Activated CD4-positive, alpha-beta T cell treated with anti-CD3 and anti-CD28 coated beads, Interleukin-2, amount 10 ng/mL, durations not matched to agents 7 days and 5 days (primary cell): ENCODE measurements at places on chromosomes 12 and 14. TPM values are rescaled to one million over a fixed set of nuclear protein-coding genes. Genes with fewer than 3 reads are reported as not detected.
A peak's percentile ranks its signal among the peaks of the same experiment; 100 is the strongest.

DNA sequence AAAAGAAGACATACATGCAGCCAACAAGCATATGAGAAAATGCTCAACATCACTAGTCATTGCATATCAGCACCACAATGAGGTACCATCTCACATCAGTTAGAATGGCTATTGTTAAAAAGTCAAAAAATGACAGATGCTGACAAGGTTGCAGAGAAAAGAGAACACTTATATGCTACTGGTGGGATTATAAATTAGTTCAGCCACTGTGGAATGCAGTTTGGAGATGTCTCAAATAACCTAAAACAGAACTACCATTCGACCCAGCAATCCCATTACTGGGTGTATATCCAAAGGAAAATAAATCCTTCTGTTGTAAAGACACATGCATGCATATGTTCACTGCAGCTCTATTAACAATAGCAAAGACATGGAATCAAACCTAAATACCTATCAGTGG, 238.4 kb downstream of the KCNC2 start:
- H3K36me3 ChIP-seq, result no peaks in the 10 kb centered on the region
- H3K4me3 ChIP-seq, result no peak overlapping the region
- H3K27me3 ChIP-seq, result no peaks in the 10 kb centered on the region
- no peak overlapping the region for H3K27ac ChIP-seq
- H3K4me1 ChIP-seq, result no peaks in the 10 kb centered on the region
- no peak for DNase-seq

DNA sequence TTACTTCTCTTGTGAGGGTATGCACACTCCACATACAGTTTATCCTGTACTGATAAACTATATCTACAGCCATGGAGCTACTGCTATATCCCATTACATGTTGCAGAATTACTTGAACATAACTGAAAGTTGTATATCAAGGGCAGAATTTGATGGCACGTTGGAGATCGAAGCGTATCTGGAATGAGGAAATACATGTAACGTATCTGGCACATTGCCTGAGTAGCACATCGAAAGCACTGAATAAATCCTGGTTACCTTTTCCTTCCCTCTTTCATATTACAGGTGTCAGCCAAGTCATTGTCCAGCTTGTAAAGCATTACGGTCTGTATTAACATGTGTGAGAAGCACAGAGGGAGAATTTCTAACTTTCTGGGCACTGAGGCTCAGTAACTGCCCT, 42.1 kb upstream of the LIN7A start:
- H3K27me3 ChIP-seq, result no peaks in the 10 kb centered on the region
- H3K27ac ChIP-seq, result no peak overlapping the region
- H3K4me1 ChIP-seq, result no peaks in the 10 kb centered on the region
- no peak overlapping the region for H3K4me3 ChIP-seq
- no peak for DNase-seq

GRCh38 chr14:89648510-89648909, 231.5 kb upstream of the FOXN3 start:
- no peak overlapping the region for H3K4me3 ChIP-seq
- H3K4me1 ChIP-seq, result peaks cover 17% of the 10 kb centered on the region
- no peak for DNase-seq
- H3K27me3 ChIP-seq, result no peaks in the 10 kb centered on the region

GRCh38 chr14:73741386-73741875, 27.2 kb upstream of the PNMA1 start:
- H3K27ac ChIP-seq, result peak overlapping the region; percentile 90
- peak; percentile 81 for DNase-seq
- H3K4me1 ChIP-seq, result peaks cover 76% of the 10 kb centered on the region
- no peaks in the 10 kb centered on the region for H3K27me3 ChIP-seq
- H3K4me3 ChIP-seq, result peak overlapping the region; percentile 82

GRCh38 chr14:20690848-20691640, 2.5 kb downstream of the ANG start:
- no peak overlapping the region for H3K4me3 ChIP-seq
- H3K36me3 ChIP-seq, result no peaks in the 10 kb centered on the region
- no peaks in the 10 kb centered on the region for H3K27me3 ChIP-seq
- H3K27ac ChIP-seq, result no peak overlapping the region
- peaks cover 20% of the 10 kb centered on the region for H3K4me1 ChIP-seq

GRCh38 chr12:28050606-28051005, 78.1 kb upstream of the PTHLH start:
- H3K27ac ChIP-seq, result no peak overlapping the region
- H3K27me3 ChIP-seq, result no peaks in the 10 kb centered on the region
- DNase-seq, result no peak
- H3K4me3 ChIP-seq, result no peak overlapping the region

- H3K36me3 ChIP-seq, result no peaks in the 10 kb centered on the region
- H3K27ac ChIP-seq, result no peak overlapping the region
- H3K4me1 ChIP-seq, result no peaks in the 10 kb centered on the region
- no peak for DNase-seq
- no peak overlapping the region for H3K4me3 ChIP-seq
These were observed 277.1 kb downstream of the CPNE8 start for GRCh38 chr12:38628288-38628687.

DNA sequence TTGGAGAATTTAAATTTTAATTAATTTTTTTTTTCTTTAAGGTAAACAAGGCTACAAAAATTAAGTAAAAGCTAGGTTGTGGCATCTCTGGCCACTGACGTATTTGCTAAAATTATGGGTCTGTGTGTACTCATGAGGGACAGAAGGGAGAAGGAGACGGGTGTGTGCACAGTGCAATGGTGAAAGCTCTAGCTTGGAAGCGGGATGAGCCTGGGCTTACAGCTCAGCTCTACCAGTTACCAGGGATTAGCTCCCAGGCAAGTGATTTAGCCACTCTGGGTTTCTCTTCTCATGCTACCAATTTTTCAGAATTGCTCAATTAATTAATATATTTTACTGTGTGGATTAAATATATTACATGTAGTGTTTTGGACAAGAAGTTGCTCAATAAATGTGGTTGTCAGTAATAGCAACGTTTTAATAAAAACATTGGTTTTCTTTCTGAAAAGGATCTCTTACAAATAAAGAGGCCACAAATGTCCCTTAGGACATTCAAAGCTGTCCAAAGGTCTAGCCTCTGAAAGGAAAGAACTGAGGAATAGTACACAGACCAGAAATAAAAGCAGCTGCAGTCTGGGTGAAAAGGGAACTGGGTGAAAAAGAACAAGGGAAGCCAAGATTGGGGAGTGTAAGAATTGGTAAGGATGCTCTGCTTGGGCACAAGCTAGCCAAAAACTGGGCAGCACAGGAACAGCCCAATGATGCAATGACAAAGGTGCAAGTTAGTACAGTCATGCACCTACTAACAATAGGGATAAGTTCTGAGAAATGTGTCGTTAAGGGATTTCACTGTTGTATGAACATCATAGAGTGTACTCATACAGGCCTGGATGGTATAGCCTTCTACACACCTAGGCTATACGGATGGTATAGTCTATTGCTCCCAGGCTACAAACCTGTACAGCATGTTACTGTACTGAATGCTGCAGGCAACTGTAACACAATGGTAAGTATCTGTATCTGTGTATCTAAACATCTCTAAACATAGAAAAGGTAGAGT, 61.7 kb downstream of the FERMT2 start:
- H3K4me3 ChIP-seq, result no peak overlapping the region
- H3K27me3 ChIP-seq, result no peaks in the 10 kb centered on the region
- no peak overlapping the region for H3K27ac ChIP-seq
- DNase-seq, result no peak
- H3K36me3 ChIP-seq, result no peaks in the 10 kb centered on the region

DNA sequence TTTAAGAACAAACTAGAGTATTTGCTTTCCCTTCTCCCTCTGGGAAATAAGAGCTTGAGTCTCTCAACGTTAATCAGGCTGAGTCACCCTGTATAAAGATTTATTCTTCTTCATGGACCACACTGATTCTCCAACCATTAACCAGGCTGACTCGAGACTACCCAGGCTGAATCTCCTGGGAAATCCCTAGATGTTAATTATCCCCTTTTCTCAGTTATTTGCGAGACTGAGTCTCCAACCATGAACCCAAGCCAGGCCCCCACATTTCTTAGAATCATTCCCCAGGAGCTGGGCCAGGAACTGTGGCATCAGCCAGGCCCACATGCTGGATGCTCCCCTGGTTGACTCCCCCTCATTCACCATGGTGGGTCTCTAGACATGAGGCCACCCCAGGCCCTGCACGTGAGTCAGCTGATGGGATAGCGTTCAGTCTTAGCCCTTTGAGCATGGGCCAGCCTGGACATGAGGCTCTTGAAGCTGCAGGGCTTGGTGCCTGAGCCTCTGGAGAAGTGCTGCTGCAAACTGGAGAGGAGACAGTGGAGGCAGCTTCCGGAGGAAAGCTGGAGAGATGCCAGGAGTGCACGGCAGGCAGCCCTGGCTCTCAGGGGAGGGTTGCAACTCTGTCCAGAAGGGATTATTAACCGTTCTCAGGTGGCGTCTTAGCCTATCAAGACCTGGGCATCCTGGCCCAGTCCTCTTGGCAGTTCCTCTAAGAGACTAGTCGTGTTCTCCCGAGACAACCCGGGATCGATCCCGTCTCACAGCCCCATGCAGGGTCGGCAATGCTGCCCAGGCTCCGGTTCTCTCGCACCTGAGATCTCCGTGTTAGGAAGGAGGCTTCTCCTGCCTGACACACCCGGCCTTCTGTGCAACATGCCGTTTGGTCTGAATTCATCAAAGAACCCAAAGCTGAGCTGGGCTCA, 296.6 kb downstream of the ADGRD1 start:
- H3K4me3 ChIP-seq, result no peak overlapping the region
- no peaks in the 10 kb centered on the region for H3K36me3 ChIP-seq
- no peak overlapping the region for H3K27ac ChIP-seq
- no peak for DNase-seq

GRCh38 chr12:112146123-112146522, 20.8 kb downstream of the TRAFD1 start:
- H3K4me3 ChIP-seq, result no peak overlapping the region
- H3K36me3 ChIP-seq, result peaks cover 61% of the 10 kb centered on the region
- H3K4me1 ChIP-seq, result peaks cover 6% of the 10 kb centered on the region
- H3K27me3 ChIP-seq, result no peaks in the 10 kb centered on the region

The GPRC5D gene
- total RNA-seq, result 0.67 TPM

The SLC25A47 gene
- total RNA-seq, result not detected
